Stimulated activated CD4-positive, alpha-beta T cell treated with anti-CD3 and anti-CD28 coated beads, Interleukin-4, amount 100 ng/mL, for 48 hours (primary cell): ENCODE measurements at places on chromosomes 11 and 22.

DNA sequence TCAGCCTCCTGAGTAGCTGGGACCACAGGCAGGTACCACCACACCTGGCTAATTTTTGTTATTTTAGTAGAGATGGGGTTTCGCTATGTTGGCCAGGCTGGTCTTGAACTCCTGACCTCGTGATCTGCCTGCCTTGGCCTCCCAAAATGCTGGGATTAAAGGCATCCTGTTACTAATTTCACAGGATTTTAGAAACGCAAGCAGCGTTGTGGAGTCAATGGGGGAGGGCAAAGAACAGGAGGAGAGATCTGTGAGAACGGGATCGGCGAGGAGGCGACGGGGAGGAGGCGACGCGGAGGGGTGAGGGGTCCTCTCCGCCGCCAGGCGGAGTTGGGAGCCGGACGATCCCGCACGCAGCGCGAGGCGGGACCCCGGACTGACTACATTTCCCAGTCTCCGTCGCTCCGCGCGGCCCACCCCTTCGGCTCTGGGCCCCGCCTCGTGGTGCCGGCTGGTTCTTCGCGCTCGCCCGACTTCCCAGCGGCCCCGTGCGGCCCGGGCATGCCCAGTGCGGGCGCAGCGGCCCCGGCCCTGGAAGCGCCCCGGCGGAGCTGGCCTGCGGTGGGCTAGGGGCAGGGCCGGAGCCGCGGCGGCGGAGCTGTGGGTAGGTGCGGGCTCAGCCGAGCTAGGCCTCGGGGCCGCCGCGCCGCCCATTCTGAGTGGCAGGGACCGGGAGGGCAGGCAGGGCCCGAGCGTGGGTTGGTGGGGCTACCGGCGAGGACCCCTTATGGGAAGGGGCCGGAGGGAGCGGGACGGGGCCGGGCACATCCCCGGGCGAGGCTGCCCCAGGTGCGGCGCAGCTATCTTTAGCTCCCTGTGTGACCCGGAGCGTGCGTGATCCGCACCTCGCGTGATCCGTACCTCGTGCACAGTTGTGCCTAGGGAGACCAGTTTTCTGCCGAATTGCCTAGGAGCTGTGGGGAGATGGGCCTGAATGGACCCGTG is at the start of gene EI24:
EI24 (plus strand) TSS at position 508 of the 945 bp plus-strand sequence. CDS start 3,051 bp downstream, outside the sequence.
- peak; percentile 89 for DNase-seq

GRCh38 chr11:130068986-130069658 is 572 bp upstream of the APLP2 start:
- peak; percentile 37 for DNase-seq

DNA sequence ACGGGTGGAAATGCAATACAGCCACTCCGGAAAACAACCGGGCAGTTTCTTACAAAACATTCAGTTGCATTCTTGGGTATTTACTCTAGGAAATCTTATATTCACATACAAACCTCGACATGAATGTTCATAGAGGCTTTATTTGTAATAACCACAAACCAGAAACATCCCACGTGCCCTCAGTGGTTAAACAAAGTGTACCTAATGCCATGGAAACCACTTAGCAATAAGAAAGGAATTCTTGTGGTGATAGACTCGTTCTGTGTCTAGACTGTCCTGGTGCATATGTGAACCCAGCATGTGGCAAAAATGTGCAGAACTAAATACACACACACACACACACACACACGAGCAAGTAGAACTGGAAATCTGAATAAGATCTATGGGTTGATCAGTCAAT is 1073.3 kb downstream of the TBC1D22A start:
- no peak for DNase-seq

DNA sequence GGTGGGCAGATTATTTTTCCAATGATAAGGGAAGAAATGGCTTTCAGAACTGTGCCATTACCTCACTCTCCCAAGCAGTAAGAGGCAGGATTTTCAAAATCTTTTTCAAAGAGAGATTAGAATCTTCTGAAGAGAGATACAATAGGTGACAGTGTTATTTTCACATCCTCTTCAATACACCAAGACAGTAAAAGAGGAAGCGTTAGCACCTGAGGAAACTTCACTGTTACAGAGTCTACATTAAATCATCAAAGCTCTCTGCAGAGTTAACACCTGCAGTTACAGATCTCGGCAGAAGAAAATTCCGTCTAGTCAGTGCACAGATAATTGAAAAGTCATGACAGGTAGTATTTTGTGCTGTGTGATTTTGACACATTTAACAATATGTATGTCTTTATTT is 144.9 kb downstream of the PGR start:
- DNase-seq, result no peak

- DNase-seq, result no peak
Measured at GRCh38 chr22:44067033-44067432, 42.9 kb downstream of the PARVB start.

GRCh38 chr11:61287338-61287977 is 7.7 kb downstream of the VWCE start:
- no peak for DNase-seq
